ENCODE measurements at places on chromosomes 16 and 17.
A peak's percentile ranks its signal among the peaks of the same experiment; 100 is the strongest.

DNA sequence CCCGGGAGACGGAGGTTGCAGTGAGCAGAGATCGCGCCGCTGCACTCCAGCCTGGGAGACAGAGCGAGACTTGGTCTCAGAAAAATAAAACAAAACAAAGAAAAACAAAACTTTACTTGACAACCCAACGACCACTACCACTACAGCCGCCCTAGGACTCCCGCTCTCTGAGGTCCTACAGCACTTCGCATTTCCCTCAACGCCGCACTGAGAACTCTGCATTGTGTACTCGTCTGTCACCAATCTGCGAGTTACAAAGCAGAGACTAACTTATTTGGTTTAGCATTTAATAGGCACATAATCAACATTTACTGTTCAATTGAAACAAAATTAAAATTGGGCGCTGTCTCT, 479 bp upstream of the ZNF207 start:
- no peak for DNase-seq

- DNase-seq, result no peak
Measured at GRCh38 chr17:66584927-66585326, 250.0 kb upstream of the CACNG5 start.

DNA sequence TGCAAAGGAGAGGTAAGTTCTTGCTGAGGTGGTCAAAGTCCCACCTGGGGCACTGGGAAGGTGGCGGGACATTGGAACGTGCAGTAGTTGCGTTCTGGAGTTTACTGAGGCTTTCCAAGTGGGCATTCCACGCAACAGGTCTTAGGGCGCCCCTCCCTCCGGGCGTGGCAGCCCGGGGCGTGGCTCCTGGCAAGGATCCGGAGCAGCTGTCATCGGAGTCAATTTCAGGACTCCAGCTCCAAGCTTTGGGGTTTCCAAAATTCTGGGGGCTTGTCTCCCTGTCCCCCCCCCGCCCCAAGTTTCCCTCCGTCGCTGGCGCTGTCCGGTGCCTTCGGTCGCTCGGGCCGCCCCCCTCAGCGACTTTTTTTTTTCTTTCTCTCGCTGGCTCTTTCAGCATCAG, 43.1 kb upstream of the AMZ2 start:
- DNase-seq, result peak; percentile 4

GRCh38 chr16:48852951-48853350, 243.0 kb upstream of the N4BP1 start:
- no peak for DNase-seq

- no peak for DNase-seq
Measured at GRCh38 chr17:57666201-57666870, 78.8 kb downstream of the CCDC182 start.

DNA sequence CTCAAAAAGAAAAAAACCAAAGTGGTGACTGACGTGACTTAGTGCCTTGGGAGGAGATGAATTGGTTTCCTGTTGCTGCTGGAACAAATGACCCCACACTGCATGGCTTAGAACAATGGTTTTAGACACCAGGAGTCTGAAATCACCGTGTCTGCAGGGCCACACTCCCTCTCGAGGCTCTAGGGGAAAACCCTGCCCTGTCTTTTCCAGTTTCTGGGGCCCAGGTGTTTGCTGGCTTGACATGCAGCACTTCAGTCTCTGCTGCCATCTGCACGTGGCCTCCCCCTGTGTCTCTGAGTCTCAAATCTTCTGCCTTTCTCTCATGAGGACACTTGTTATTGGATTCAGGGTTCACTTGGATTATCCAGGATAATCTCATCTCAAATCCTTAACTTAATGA, 323.8 kb upstream of the TNRC6C start:
- DNase-seq, result no peak

GRCh38 chr17:35245196-35245486, 2.3 kb downstream of the SLFN5 start:
- no peak for DNase-seq

GRCh38 chr16:8237452-8237851, 352.9 kb downstream of the TMEM114 start:
- DNase-seq, result no peak

- DNase-seq, result no peak
Measured at GRCh38 chr17:20083156-20083859, 74.1 kb downstream of the SPECC1 start.

DNA sequence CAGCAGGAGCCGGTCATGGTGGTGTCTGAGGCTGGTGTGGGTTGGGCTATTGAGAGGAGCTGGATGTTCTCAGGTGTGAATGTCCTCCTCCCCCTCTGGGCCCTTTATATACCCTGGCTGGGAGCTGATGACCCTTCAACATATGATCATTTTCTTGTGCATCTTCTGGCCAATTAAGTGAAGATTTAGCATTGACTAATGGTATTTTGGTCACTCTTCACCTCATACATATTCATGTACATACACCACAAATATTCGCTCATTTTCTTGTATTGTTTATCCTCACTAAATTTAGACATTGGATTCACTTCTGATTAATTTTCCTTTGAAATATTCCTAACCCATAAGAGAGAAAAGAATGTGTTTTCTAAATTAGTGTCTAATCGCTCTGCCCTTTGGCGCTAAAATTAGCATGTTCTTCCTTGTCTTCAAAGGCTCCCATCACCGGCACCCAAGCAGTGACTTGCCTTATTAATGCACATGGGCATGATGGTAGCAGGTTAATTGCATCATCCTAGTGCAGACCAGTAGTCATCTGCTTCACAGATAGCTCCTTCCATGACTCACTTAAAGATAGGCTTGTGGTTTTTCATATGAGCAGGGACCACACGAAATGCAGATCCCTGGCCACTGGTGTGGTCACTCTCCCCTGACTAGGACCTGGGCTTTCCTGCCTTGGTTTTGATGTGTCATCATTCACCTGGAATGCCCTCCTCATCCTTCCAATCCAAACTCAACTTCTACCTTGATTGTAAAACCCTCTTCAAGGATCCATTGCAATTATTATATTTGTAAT, at the start of gene KRTAP2-4:
Gene KRTAP2-4, minus strand, starts transcription at position 51 of the 796 bp plus-strand sequence. Its CDS starts 34 bp downstream, at position 17.
- DNase-seq, result no peak

DNA sequence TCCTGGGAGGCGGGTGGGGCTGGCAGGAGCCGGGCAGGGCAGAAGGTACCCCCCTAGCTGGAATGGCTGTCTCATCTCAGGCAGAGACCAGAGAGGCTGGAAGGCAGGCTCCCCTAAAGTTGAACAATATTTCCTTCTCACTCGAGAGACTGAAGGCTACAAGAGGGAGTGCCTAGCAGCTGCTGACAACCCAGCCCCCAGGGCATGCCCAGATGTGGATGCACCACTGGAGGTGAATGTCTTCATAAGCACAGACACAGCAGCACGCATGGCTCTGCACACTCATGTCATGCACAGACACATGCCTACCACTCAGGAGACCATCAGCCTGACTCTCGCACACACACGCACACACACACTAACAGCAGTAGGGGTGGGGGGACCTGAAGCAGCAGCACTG, 179.0 kb downstream of the CCT6B start:
- DNase-seq, result no peak

GRCh38 chr17:45924332-45924820, 30.0 kb downstream of the MAPT start:
- no peak for DNase-seq

DNA sequence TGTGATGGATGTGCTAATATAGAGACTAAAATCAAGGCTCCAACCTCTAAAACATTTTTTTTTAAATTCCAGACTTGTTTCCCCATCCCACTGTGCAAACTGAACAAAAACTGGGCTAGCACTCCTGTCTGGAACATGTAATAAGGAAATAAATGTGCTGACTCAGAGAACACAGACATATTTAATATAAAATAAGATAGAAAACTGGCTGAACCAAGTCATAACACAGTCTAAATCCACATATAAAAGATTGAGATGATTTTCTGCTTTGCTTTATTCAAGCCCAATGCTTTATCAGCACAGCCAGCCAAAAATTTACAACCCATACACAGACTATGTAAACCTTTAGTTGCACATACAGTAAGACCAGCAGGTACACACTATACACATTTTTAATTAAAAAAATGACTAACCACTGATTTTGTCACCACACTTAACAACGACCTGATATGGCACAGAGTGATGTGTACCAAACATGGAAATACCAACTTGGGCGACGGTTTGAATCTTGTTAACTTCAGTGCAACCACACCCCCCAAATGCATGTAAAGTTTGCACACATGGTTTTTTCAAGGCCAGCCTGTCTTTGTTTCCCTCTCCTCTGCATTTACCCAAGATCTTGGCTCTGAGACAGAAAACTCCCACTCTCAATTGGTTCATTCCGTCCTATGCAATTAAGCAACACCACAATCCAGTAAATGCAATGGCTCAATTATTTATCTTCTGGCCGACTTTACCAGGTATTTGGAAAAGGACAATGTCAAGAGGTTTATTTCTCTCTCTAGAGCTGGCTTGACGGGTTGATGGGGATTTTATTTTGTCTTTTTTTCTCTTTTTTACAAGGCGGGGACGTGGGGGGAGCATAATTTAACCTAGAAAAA, 1.2 kb downstream of the STAT3 start:
- DNase-seq, result peak; percentile 44

GRCh38 chr16:82344157-82344556, 174.1 kb upstream of the MPHOSPH6 start:
- no peak for DNase-seq

DNA sequence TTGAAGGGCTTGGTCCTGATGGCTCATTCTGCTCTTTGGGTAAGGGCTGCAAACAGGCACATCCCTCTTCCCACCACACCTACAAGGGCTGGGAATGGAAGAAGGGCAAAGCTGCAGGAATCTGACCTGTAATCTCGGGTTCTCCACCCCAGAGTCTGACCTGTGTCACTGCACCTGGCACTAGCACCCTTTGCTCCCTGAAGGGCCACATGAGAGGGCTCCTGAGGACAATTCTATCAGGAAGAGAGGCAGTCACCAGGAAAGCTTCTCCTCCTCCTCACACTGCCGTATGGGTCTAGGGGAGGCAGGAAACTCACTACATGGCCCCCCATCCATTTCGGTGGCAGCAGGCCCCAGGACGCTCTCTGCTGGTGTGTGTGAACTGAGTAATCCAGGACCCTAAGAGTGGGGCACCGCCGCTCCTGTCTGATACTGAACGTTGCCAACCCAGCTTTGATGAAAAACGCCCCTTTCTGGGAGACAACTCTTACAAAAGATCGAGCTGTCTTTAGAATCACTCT, 26.4 kb downstream of the TTLL6 start:
- no peak for DNase-seq

GRCh38 chr17:50027881-50028735, 27.8 kb upstream of the ITGA3 start:
- DNase-seq, result no peak

DNA sequence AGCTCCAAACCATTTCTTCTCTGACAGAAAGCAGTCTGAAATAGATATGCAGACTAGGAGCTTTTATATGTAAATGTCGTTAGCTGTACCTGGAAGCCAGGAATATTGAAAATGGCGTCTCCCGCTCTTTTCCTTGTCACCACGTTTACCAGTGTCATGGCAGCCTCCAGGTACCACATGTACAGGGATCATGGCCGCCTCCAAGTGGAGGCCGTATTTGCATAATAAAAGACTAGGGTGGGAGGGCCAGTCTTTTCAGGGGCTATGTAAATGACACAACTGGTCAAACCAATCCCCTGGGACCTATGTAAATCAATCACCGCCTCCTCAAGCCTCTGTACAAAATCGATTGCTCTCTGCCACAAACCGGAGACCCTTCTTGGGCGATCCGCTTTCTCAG, 54.3 kb downstream of the MYOCD start:
- no peak for DNase-seq

DNA sequence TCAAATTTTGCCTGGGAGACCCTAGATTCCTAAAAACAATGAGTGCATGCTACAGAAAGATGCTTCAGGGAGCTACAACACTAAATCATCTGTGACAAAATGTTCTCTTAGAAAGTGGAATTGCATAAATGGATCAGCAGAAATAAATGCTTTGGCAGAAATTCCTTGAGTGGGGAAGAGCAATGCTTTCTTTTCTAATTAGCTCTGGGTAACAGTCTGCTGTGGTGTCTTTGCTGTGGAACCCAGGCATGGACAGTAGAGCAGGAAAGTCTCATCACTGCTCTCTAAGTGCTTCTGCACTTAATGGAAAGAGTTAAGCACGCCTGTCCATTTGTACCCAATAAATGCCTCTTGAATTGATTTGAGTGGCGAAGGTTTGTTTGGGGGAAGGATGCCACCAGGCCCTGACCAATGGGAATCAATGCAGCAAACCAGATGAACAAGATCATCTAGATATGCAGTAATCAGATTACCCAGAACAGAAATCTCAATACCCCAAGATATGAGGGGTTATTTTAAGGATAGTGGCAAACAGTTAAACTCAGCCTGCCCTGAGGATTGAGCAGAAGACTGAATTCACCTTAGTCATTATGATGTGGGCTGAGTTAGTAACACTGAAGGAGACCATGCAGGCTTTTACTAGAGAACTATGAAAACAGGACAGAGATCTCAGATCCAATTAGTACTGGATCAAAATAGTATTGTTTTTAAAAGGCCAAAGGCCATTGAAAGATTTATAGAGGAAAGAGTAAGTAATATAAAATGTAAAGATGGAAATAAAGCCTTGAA, 13.6 kb downstream of the HLF start:
- DNase-seq, result no peak

GRCh38 chr17:4583782-4584100, 588 bp upstream of the SMTNL2 start:
- DNase-seq, result peak; percentile 19

DNA sequence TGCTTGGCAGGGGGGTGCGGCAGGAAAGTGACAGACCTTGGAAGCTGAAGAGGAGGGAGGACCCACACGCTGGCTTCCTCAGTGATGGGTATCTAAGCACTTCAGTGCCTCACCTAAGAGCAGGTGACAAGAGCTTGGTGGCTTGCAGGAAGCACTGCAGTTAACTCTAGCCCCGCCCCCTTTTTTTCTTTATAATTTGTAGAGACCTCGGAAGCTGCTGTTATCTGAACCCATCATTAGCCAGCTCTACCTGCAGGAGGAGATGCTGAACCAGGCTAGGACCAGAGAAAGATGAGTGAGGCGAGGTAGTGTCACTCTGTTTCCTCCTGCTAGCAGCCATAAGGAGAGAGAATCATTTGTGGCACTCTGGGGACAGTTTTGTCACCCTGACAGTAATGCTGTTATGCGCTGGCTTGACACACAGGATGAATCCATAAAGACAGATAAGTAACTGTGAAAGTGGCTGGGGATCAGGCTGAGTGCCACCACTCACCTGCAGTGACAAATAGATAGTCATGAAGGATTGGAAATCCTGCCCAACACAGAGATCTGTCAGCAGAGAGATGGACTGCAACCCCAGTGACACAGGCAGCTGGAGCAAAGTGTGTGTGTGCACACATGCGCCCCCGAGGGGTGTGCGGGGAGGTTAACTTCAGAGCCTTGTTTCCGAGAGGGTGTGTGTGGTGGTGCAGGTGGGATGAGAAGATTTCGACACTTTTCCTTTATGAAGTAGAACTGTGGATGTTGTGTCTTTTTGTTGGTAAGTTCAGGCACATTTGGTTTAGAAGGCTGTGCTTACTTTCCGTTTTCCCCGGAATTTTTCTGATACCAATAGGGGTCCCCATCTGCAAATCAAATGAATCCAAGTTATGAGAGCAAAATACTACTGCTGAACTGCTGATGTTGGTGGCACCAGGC, 224.0 kb downstream of the IRX3 start:
- peak; percentile 83 for DNase-seq

GRCh38 chr16:3470723-3471122, 24.6 kb downstream of the C16orf90 start:
- DNase-seq, result no peak

- DNase-seq, result no peak
Measured at GRCh38 chr16:87424266-87424665, 32.1 kb downstream of the MAP1LC3B start.
